AG04449 (cell line): ENCODE measurements at places on chromosomes 11 and 22.

GRCh38 chr22:41696703-41697102 is 2.6 kb upstream of the MEI1 start:
- DNase-seq = no peak

GRCh38 chr11:30549565-30549964 is 36.6 kb downstream of the MPPED2 start:
- DNase-seq = no peak

DNA sequence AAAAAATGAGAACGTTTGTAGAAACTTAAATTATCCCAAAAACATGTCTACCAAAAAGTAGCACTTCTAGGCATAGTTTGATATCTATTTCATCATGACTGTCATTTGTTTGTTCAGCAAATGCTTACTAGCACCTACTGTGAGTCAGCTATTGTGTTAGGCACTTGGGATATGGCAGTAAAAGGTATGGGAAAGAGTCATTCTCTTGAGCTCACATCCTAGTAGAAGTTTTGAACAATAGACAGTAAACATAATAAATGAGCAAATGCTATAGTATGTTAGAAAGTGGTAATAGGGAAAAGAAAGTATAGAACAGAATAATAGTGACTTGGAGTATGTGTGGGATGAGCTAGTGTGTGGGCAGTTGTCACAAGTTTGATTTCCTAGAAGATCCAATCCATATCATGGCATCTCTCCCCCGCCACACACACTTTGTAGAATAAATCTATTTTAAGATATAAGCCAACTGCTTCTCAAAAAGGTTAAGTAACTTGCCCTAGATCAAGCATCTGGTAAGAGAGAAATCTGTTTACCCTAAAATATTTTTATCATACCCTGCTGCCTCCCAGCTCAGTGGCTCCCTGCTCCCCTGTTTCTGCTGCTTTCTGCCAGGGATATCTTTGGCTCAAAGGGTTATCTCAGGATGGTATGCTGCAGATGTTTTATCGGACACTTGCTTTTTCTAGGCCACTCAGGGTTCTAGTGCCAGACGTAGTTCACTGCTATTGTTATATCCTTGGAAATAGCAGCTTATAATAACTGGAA is 129.7 kb downstream of the NCAM1 start:
- DNase-seq = no peak

- DNase-seq = no peak
Observed at GRCh38 chr11:74460481-74461154, 6.7 kb downstream of the KCNE3 start.

- DNase-seq = no peak
Observed at GRCh38 chr11:46902694-46903093, 15.7 kb downstream of the LRP4 start.
